HCT116 (cell line): ENCODE measurements at places on chromosomes 12 and 14. TPM values are rescaled to one million over a fixed set of nuclear protein-coding genes. Genes with fewer than 3 reads are reported as not detected.

The GLS2 gene
- total RNA-seq = not detected

The WNT1 gene
- not detected for total RNA-seq

The FAIM2 gene
- not detected for total RNA-seq

The P2RX2 gene
- total RNA-seq = not detected

The MUCL1 gene
- not detected for total RNA-seq
